Endodermal cell (in vitro differentiated cells): ENCODE measurements at places on chromosomes 12 and 14. TPM values are rescaled to one million over a fixed set of nuclear protein-coding genes. Genes with fewer than 3 reads are reported as not detected.

The ANKS1B gene
- 28.5 to 42.6 TPM (median 28.5 TPM) in 3 replicates for total RNA-seq

DNA sequence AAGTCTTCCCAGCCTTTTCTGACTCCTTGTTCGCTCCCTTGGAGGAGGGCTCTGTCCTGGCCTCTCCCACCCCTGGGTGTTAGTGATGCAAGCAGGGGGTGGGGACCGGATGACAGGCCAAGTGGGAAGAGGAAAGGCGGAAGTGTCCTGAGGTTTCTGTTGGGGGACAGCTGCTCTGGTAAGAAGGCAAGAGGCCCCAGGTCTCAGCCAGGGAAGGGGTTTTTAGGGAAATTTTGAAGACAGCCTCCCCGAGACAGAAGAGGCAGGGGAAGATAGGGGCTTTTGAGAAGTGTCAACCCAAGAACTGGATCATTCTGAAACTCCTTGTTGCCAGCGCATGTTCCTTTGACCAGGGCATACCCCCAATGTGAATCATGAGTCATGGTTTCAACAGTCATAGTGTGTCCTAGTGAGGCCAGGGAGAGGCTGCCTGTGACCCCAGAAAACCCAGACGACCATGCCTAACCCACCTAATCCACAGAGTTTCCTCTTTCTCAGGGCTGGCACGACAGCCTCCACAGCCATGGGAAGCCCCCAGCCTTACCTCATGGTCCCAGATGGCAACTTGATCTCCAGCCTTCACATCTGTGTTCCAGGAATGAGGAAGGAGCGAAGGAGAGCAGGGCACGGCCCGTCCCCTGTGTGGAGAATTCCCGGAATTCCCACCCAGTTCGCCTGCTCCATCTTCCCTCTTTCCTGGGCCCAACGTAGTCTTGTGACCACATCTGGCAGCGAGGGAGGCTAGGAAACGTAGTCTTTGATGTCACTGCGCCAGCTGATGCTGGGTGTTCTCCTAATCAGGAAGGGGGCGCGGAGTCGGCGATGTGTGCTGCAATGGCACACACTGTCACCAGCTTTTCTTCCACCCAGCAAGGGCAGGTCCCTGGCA lies 4.9 kb upstream of the GPR132 start:
- no peak overlapping the region for H3K27ac ChIP-seq
- H3K4me1 ChIP-seq, result no peaks in the 10 kb centered on the region
- no peaks in the 10 kb centered on the region for H3K27me3 ChIP-seq
- no peak overlapping the region for H3K4me3 ChIP-seq
- peak; percentile 39 for DNase-seq

DNA sequence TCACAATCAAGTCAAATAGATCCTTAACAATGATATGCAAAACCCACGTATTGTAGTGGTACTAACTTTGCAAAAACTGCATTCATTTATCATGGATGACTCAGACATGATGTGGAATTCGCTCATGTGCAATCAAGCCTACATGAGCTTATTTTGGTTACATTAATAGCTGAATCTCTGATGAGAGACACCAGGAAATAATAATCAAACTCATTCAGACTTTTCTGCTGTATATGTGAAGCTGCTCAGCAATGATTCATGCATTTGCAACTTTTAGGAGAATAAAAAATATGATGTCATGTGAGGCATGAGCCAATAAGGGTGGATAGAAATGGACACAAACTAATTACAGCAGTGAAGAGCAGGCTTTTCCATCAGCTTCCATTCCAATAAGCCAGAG lies 1075.8 kb upstream of the TMEM132C start:
- H3K4me3 ChIP-seq, result no peak overlapping the region
- no peaks in the 10 kb centered on the region for H3K27me3 ChIP-seq
- DNase-seq, result no peak
- no peaks in the 10 kb centered on the region for H3K4me1 ChIP-seq

The DTD2 gene
- total RNA-seq, result 7.1 to 14.9 TPM (median 12.5 TPM) in 3 replicates

The WASHC4 gene
- total RNA-seq, result 35.9 and 39.7 TPM in 2 replicates

The PIK3C2G gene
- 0.16 TPM in 1 of 2 replicates, not detected in the other for total RNA-seq

The KRT3 gene
- total RNA-seq, result not detected in 3 replicates

DNA sequence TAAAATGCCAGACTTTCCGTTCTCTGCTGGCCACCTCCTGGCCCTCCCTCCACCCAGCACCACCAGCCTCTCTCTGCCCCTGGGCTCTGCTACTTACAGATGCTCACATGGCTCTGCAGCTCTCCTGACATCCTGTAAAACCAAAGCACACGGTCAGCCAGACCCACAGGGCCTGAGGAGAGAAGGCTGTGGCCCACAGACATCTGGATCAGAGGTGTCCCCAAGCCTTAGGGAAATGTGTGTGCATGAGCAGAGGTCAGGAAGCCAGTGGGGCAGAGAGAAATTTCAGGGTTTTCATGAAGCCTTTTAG lies 11.5 kb downstream of the KRT77 start:
- no peaks in the 10 kb centered on the region for H3K4me1 ChIP-seq
- H3K27me3 ChIP-seq, result peaks cover 68% of the 10 kb centered on the region
- no peak overlapping the region for H3K27ac ChIP-seq
- H3K4me3 ChIP-seq, result no peak overlapping the region
- H3K36me3 ChIP-seq, result no peaks in the 10 kb centered on the region
- DNase-seq, result no peak

The MYF5 gene
- not detected in 2 replicates for total RNA-seq

The CRIP2 gene
- 5.3 and 8.3 TPM in 2 replicates for total RNA-seq

The BBOF1 gene
- 2.6 to 4.3 TPM (median 3.9 TPM) in 3 replicates for total RNA-seq

The TAMALIN gene
- 4.4 and 5.6 TPM in 2 replicates for total RNA-seq

DNA sequence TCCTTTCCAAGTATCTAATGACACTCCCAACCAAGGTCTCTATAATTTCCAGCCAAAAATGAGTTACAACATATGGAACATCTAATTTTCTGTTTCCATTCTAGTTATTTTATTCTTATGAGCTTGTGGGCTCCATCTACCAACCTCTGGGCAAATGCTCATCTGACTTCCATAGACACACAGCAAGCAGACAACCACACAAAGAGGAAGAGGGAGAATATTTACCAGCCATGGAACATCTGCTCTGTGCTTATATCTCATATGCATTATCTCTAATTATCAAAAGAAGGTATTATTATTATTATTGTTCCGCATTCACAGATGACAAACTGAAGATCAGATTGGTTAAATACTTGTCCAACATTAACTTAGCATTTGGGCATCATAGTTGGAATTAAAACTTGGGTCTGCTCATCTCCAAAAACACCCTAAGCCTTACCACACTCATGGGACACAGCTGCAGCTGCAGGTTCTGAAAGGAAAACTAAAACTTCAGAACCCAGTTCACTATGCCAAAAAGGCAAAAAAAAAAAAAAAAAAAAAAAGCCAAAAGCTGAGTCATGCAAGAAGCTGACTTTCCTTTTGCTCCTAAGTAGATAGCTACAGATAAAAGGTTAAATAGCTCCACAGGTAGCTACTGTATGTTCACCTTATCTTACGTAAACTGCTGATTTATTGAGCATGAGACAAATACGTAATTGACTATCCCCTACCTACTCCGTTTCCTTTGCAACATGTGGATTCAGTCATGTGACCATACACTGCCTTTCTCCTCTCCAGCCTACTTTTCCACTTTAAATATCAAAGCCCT lies 23.6 kb upstream of the TCL1B start:
- H3K36me3 ChIP-seq, result no peaks in the 10 kb centered on the region
- peaks cover 76% of the 10 kb centered on the region for H3K27me3 ChIP-seq
- no peak overlapping the region for H3K4me3 ChIP-seq
- H3K27ac ChIP-seq, result no peak overlapping the region

The KRT8 gene
- total RNA-seq, result 1,767 to 2,029 TPM (median 1,920 TPM) in 3 replicates

GRCh38 chr12:91178781-91179180 lies 3.8 kb downstream of the DCN start:
- H3K4me1 ChIP-seq, result no peaks in the 10 kb centered on the region
- H3K36me3 ChIP-seq, result no peaks in the 10 kb centered on the region
- H3K4me3 ChIP-seq, result no peak overlapping the region
- no peak overlapping the region for H3K27ac ChIP-seq
- no peak for DNase-seq
- H3K27me3 ChIP-seq, result no peaks in the 10 kb centered on the region
